ENCODE measurements at places on chromosomes 6 and 20.

DNA sequence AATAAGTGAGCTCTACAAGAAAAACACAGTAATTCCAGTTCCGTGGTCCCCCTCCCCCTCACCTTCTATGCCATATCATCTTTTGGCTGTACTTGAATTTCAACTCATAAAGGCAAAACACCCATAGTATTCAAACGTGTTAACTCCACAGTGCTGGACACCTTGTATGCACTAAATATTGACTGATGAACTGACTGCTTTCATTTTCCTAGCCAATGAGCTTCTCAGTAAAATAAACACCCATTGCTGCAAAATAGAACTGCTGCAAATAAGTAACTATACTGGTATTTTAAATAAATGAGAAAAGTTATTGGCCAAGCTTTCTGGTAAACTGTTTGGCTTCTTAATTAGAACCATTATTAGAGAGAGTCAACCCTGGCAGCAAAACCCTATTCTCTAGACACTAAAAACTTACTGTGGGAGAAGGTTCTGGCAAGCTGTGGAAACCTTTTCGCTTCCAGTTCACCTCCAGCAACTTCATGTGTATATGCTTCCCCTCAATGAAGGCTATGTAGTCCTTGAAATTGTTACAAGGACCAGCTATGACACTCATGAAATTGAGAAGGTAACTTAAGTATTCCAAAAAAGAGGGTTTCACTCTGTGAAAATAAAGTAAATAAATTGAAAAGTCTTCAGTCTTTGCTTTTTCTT, 86.0 kb downstream of the MBOAT1 start:
- no peak for DNase-seq

DNA sequence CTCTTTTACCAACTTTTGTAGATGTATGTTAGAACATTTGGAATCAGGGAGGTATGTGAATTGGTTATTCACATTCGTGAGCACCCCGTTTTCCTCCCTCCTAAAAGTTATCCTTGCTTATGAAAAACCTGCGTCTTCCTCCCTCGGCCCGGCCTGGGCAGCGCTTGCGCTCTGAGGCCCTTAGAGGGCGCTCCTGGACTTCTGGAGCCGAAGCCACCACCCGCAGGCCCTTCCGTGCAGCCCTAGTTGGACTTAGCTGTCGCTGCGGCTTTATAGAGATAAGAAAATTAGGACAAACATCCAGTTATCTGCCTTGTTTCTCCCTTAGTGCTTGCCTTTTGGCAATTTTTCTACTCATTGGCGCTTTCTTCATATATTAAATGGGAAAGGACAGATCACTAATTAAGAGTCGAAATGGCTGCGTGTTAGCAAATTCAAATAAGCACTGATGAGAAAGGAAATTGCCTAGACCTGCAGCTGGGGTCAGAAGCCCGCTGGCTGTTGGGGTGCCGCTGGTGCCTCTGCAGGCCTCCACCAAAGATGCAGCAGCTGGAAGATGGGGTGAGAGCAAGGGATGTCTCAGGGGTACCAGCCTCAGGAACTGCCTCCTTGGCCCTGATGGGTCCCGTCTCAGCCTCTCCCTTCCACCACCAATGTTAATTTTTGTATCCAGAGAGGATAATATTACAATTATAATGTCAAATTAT, 5.2 kb downstream of the FNDC1 start:
- DNase-seq, result peak; percentile 60

DNA sequence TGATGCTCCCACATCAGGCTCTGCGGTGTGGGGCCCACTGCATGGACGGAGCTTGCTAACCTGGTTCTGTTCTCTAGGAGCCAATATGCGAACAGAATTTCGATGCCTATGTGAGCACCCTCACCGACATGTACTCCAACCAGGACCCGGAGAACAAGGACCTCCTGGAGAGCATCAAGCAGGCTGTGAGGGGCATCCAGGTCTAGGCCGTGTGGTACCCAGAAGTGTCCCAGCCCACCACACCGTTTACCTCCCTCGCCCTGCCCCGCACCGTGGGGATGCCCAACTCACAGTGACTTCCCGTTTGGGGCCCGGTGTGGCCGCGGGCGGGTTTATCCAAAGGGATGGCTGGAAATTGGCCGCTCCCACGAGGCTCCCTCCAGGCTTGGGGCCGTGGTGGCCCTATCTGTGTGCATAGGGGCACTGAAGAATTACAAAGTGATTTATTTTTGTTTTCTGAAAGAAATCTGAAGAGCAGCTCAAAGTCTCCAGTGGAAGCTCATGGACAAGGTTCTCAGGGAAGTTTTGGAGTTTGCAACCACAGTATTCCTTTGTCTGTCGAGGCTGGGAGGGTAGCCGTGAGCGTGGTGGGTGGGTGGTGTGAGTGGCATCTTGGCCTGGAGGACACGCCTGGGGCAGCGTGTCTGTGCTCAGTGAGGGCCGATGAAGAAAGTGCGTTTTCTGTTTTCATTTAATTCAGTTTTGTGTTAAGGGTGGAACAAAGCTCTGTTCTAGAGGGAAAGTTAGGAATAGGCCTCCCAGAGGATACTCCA, 15.1 kb upstream of the PCMTD2 start:
- DNase-seq, result no peak

DNA sequence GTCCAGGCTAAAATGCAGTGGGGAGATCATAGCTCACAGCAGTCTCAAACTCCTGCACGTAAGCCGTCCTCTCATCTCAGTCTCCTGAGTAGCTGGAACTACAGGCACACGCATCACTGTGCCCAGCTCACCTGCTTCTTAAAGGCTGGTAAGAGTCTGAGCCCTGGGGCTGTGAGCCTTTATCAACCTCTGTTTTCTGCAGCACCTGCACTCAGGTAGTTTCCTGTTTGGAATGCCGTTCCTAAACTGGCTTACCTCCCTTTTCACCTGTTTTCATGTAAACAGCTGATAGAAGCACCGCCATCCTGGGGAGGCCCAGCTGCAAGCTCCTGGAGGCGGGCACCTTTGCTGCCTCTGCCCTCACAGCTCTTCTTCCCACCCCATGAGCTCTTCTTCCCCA, 45.4 kb downstream of the SLC24A3 start:
- no peak for DNase-seq

DNA sequence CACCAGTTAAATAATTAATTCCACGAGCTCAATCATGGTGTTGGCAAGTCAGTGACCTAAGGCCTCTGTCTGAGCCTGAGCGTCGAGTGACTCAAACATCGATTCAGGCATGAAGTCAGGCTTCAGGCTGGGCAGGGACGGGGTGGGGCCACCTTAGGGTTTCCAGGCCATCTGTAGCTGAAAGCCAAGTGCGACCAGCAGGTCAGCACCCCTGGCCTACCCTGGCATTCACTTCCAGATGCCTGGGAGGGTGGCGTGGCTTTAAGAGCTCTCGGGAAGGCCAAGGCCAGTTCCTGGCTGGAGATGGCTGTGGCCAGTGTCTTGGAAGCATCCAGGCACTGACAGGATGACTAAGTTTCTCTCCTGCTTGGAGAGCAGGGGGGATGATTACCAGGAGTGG, 113.4 kb downstream of the DACT2 start:
- DNase-seq, result no peak

GRCh38 chr6:162942866-162943265, 215.1 kb downstream of the PACRG start:
- DNase-seq, result peak; percentile 100

DNA sequence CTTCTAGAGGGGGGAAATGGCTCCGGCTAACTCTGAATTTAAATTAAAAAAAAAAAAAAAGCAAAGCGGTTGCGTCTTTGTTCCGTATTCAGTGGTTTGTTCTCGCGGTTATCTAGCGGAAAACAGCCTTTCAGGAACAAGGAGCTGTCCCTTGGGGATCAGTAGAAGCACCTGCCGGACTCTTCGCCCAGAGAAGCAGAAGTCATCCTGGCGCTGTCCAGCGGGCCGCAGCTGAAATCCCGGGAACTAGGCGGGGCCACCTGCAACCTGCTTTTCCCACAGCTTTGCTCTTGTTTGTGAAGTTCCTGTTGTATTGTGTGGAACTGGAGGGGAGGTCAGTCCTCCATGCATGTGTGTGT, 43.9 kb upstream of the GJE1 start:
- DNase-seq, result peak; percentile 46

- DNase-seq, result no peak
Observed at GRCh38 chr20:20765696-20766365, 53.4 kb upstream of the RALGAPA2 start.
